GM12892 (cell line): ENCODE measurements at places on chromosomes 1 and 21.

- DNase-seq, result no peak
These were observed 27.1 kb upstream of the SHE start for GRCh38 chr1:154529308-154529707.

DNA sequence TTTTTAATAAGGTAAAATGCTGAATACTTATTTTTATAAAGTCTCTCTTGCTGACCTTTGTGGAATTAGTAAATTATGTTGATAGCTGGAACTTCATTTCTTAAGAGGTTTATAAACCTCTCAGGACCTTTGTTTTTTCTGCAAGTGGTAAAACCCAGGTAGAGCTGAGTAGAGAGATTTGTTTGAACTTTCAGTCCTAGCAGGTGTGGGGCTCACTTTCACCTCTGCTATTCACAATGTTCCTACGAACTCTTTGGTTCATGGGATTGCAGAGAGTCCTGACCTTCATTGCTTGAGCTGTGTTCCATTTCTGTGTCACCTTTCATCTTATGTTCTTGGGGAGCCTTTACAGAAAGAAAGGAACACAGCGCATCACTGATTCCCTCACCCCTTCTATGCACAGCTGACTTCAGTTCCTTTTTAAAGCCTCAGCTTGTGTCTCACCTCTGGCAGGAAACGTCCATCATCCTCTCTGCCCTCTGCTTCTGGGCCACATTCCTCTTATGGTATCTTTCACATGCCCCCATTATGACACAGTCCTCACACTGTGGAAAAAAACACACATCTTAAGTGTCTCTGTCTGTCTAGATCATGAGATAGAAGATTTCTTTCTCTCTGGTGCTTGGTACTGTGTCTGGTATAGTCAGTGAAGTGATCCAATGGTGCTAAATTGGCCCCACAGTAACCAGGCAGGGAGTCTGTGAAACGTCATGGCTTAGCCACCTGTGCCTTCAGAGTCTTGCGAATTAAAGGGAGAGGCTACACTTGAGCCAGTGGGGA is 262.5 kb upstream of the B3GALT2 start:
- DNase-seq, result no peak

DNA sequence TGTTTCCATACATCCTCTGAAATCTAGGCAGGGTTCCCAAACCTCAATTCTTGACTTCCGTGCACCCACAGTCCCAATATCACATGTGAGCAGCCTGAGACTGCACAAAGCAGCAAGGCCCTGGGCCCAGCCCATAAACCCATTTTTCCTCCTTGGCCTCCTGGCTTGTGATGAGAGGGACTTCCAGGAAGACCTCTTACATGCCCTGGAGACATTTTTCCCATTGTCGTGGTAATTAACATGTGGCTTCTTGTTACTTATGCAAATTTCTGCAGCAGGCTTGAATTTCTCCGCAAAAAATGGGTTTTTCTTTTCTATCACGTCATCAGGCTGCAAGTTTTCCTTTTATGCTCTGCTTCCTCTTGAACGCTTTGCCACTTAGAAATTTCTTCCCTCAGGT is 3.3 kb upstream of the PIGK start:
- no peak for DNase-seq

- peak; percentile 38 for DNase-seq
These were observed 5.1 kb upstream of the LAMTOR5 start for GRCh38 chr1:110412576-110412975.

DNA sequence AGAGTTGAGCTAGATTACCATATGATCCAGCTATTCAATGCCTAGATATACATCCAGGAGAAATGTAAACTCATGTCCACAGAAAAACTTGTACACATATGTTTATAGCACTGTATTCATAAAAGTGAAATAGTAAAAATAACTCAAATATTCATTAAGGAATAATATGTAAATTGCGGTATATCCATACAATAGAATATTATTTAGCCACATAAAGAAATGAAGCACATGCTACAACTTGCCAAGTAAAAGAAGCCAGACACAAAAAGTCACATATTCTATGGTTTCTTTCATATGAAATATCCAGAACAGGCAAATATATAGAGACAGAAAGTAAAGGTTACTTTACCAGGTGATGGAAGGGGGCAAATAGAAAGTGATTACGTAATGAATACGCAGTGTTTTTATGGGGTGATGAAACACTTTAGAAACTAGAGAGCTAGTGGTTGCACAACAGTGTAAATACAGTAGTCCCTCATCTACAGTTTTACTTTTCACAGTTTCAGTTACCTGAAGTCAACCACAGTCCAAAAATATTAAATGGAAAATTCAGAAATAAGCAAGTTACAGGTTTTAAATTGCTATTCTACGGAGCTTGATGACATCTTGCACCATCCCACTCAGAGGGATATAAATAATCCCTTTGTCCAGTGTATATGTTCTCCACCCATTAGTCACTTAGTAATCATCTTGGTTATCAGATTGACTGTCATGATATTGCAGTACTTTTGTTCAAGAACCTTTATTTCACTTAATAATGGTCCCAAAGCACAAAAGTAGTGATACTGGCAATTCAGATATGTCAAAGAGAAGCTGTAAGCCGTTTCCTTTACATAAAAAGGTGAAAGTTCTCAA is 62.3 kb downstream of the ZNF644 start:
- DNase-seq, result no peak

DNA sequence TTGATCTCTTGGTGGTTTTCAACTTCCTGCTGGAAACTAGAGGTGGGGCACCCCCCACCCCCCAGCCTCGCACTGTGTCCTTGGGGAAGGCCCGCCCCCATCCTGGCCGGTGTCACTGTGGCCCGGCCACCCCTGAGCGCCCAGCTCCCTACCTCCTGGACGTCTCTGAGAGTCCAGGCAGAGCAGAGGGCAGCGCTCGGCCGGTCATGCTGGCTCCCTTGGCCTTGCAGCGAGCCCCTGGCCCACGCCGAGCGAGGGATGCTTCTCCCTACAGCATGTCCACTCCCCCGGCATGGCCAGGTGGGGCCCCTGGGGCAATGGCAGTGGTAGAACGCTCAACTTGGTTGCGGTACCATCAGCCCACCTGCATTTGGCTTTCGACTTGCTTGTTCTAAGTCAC is 28.7 kb upstream of the TRAPPC10 start:
- no peak for DNase-seq

- no peak for DNase-seq
These were observed 13.3 kb upstream of the TNFSF18 start for GRCh38 chr1:173064011-173064410.

- DNase-seq, result no peak
These were observed 37.9 kb upstream of the CCDC27 start for GRCh38 chr1:3714284-3714741.

GRCh38 chr21:44805226-44805625 is 3.6 kb upstream of the UBE2G2 start:
- no peak for DNase-seq

- peak; percentile 33 for DNase-seq
These were observed 19.1 kb downstream of the OPTC start for GRCh38 chr1:203512848-203513584.

DNA sequence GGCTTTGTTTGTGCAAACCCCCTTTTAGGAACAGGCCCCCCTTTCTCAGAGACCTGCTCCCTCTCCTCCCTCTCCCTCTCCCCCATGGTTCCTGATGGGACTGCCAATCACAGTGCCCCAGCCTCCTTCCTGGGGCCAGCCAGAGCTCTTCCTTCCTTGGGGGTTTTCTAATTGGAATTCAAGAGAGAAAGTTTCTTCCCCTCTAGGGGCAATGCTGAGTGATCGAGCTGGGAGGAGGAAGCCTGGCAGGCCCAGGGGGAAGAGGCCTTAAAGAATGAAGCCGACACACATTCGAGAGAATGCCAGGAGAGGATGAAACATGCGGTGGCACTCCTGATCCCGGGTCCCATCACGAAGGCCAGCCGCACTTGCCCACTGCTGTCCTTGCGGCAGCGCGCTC is 21.3 kb upstream of the COL16A1 start:
- no peak for DNase-seq

DNA sequence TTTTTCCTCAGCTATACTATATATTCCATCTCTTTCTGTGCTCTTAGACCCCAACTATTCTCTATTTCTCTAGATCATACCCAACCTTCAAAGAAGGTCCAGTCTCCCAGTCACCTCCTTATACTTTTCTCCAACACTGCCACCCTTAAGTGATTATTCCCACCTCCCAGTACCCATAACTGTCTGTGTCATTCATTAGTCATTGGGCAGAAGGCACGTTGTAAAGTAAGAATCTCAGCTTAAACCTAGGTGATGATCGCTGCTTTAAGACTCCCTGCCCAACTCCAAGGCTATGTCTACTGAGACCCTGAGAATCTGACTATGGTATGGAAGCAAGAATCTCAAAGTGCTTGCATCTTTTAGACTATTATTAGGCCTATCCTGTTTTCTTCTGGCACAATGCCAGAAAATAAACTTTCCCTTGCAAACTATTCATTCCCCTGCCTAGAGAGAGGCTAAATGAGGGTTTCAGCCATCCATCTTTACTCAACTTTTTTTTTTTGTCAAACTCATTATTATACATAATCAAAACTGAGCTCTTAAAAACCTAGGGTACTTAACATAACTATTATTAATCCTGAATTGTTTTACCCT is 174.3 kb upstream of the DPT start:
- DNase-seq, result no peak

DNA sequence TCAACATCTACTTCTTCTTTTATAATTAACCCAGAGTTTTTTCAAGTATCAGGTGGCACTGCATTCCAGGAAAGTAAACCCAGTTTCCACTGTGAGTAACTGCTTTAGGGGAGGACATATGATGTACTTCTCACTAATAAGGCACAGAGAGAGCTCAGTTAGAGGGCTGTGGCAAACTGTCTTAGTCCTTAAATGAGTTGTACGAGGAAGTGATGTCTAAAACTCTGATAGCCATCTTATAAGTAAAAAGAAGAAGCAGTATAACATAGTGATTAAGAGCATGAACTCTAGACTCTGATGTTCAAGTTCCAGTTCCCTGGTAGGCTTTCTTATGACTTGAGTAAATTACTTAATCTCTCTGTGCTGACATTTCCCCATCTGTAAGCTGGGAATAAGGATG is 58.7 kb upstream of the PTGS2 start:
- DNase-seq, result no peak

DNA sequence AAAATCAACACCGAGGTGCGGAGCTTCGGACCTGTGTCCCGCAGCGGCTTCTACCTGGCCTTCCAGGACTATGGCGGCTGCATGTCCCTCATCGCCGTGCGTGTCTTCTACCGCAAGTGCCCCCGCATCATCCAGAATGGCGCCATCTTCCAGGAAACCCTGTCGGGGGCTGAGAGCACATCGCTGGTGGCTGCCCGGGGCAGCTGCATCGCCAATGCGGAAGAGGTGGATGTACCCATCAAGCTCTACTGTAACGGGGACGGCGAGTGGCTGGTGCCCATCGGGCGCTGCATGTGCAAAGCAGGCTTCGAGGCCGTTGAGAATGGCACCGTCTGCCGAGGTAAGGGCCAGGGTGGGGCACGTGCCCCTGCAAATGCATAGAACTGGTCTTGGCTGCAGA is 74.1 kb downstream of the EPHB2 start:
- no peak for DNase-seq

- DNase-seq, result no peak
These were observed 1.4 kb upstream of the FAM151A start for GRCh38 chr1:54624466-54625464.

GRCh38 chr21:36508948-36509347 is 29.0 kb upstream of the CLDN14 start:
- DNase-seq, result no peak

- no peak for DNase-seq
These were observed 57.6 kb downstream of the OPTC start for GRCh38 chr1:203551550-203551949.

DNA sequence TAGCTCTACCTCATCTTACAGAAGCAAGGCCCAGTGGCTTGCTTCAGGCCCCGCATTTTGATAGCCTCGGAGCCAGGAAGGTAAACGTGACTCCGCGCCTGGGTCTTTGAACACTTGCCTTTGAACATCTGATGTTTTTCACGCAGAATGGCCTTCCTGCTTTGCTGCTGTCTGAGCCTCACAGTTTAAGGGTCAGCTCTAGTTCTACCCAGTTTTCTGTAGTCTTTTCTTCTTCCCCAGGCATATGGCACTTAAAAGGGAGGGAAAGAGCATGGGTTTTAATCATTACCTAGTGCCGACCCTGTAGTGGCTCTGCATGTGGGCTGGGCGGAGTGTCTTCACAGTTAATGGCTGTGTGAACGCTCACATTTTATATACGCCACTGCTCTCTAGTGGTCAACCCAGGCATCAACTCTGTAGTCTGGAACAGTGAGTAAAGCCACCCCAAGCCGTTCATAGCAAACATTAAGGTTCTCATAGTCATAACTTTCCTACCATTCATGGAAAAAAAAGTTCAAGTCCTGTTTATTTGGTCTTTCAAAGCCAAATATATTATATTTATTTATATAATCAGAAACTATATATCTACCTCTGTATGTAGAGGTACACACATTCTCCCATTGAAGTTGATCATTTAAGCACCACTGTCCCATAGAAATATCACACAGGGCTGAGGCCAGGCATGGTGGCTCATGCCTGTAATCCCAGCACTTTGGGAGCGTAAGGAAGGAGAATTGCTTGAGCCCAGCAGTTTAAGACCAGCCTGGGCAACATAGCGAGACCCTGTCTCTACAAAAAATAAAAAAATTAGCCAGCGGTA is 78.1 kb downstream of the IER5 start:
- no peak for DNase-seq

DNA sequence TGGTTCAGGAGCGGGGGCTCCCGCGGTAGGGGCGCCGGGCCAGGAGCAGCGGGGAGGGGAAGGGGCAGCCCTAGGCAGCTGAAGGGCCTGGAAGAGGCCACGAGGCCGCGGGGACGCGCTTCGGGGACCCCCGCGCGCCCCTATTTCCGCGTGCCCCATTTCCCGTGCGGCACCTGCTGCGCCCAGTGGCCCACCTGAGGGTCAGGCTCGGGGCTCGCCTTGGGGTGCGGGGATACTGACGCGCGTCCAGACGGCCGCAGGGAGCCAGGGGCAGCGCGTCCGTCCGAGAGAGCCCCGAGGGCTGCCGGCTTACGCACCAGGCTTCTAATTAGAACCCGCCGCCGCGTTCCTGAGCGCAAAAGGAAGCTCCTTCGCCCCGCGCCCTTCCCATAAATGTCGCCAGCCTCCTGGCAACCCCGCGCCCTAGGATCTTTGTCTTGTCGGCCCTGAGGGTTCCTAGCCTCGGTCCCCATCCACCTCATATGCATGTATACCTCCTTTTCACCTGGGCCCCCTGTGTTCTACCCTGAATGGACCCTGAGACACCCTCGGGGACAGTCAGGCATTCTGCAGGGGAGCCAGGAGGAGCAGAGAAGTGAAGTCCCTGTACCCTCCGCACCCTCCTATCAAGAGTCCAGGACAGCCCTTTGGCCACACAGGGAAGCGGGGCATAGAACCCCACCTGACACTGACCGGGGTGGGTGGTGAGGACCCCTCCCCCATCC is 1.8 kb downstream of the WNT3A start:
- DNase-seq, result no peak
